ENCODE measurements at places on chromosomes 13 and 19.

DNA sequence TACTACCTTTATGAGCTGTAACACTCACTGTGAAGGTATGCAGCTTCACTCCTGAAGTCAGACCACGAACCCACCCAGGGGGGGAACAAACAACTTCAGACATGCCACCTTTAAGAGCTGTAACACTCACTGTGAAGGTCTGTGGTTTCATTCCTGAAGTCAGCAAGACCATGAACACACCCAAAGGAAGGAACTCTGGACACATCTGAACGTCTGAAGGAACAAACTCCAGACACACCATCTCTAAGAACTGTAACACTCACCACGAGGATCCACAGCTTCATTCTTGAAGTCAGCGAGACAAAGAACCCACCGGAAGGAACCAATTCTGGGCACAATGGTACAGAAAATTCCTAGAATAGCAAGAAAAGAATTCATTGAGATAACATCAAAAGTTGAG lies 1796.5 kb upstream of the MIR17HG start:
- DNase-seq: no peak

- no peak for DNase-seq
Measured at GRCh38 chr19:32631381-32631780, 43.6 kb downstream of the ANKRD27 start.

DNA sequence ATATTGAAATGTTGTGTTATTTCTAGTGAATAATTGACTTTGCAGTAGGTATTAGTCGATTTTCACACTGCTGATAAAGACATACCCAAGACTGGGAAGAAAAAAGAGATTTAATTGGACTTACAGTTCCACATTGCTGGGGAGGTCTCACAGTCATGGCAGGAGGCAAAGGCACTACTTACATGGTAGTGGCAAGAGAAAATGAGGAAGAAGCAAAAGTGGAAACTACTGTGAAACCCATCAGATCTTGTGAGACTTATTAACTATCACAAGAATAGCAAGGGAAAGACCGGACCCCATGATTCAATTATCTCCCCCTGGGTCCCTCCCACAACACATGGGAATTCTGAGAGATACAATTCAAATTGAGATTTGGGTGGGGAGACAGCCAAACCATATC lies 9.9 kb upstream of the C5AR2 start:
- no peak for DNase-seq

- no peak for DNase-seq
Measured at GRCh38 chr13:24502533-24503378, 9.8 kb downstream of the PARP4 start.

- no peak for DNase-seq
Measured at GRCh38 chr19:6495947-6496346, 6.2 kb downstream of the TUBB4A start.

- no peak for DNase-seq
Measured at GRCh38 chr13:59230484-59231264, 933.1 kb downstream of the DIAPH3 start.

GRCh38 chr19:50515168-50515561 lies 1.5 kb upstream of the ASPDH start:
- no peak for DNase-seq

All from nucleus accumbens (tissue), 56 donors.